Activated CD8-positive, alpha-beta T cell treated with anti-CD3 and anti-CD28 coated beads for 36 hours (primary cell): ENCODE measurements at places on chromosomes 12 and 14. TPM values are rescaled to one million over a fixed set of nuclear protein-coding genes. Genes with fewer than 3 reads are reported as not detected.

Gene SLCO1A2
- total RNA-seq, result not detected

Gene RILPL2
- total RNA-seq, result 9.0 TPM

Gene VWF
- total RNA-seq, result 0.13 TPM

Gene ETFRF1
- 11.0 TPM for total RNA-seq

Gene REP15
- not detected for total RNA-seq

Gene PFDN5
- total RNA-seq, result 373 TPM

DNA sequence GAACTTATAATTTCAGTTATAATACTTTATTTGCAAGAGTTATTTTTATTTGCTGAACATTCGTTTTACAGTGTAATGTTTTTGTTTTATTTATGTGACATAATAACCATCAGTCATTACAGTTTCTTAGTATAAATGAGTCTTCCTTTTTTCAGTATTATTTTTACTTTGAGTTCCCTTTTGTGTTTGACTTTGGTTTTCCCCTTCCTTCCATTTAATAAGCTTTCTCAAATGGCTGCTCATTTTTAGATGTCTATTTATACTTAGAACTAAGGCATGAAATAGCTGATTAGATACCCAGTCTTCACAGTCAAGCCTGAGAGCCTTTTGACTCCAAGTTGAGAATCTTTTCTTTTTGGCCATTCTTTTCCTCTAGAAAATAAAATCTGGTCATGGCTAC is 404.5 kb downstream of the LRFN5 start:
- no peaks in the 10 kb centered on the region for H3K4me1 ChIP-seq
- H3K4me3 ChIP-seq, result no peak overlapping the region
- H3K27ac ChIP-seq, result no peak overlapping the region
- no peaks in the 10 kb centered on the region for H3K36me3 ChIP-seq

DNA sequence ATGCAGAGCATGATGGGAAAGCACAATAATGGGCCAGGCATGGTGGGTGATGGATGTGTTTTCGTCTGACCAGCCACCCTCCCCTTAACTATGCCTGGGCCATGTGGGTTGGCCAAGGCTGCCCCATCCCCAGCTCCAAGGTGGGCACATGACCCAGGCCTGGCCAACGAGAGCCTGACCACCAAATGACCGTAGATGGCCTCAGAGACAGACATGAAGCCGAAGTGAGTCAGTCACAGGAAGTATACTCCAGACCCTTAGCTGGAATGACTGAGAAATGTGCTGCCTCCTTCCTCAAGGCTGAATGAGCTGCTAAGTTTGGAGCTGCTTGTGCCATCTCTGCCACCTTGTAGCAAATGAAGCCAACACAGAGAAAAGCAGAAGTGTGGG is 233.6 kb downstream of the BCL11B start:
- H3K4me3 ChIP-seq, result no peak overlapping the region
- no peak overlapping the region for H3K27ac ChIP-seq
- no peaks in the 10 kb centered on the region for H3K27me3 ChIP-seq
- no peaks in the 10 kb centered on the region for H3K36me3 ChIP-seq
